Hematopoietic multipotent progenitor cell (in vitro differentiated cells): ENCODE measurements at places on chromosomes 6 and 20. TPM values are rescaled to one million over a fixed set of nuclear protein-coding genes. Genes with fewer than 3 reads are reported as not detected.

DNA sequence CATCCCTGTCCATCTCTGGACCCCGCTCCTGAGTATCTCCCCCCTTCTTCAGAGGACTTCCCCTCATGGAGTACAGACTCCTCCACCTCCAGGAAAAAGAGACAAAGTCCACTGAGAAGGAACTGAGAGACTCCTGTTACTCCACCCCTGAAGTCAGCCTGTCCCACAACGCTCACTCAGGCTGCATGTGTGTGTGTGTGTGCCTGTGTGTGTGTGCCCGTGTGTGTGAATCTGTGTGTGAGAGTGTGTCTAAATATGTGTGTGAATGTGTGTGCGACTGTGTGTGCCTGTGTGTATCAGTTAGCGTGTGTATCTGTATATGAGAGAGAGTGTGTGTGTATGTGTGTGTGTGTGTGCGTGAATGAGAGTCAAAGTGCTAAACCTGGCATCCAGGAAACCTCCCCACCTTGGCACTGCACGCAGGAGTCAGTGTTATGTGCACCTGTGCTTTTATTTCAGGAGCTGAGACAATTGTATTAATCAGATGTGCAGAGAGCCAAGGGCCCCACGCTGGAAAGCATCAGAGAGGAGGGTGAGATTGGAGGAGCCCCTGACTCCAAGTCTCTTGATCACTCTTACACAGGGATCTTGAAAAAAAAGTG, 39.0 kb downstream of the HLA-A start:
- DNase-seq, result no peak

DNA sequence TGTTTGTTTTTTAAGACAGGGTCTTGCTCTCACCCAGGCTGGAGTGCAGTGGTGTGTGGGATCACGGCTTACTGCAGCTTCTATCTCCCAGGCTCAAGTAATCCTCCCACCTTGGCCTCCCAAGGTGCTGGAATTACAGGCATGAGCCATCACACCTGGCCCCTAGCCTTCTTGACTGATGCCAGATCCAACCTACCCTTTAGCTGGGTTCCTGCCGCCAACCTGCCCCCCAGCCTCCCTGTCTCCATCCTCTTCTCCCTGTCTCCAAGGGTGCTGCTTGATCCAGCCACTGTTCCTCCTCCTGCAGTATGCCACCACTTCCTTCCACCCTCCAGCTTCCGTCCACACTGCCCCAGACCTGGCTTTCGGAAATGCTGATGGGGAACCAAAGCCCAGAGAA, 3.2 kb upstream of the C20orf144 start:
- DNase-seq, result no peak

GRCh38 chr6:83462524-83462923, 31.7 kb upstream of the ME1 start:
- DNase-seq, result no peak

DNA sequence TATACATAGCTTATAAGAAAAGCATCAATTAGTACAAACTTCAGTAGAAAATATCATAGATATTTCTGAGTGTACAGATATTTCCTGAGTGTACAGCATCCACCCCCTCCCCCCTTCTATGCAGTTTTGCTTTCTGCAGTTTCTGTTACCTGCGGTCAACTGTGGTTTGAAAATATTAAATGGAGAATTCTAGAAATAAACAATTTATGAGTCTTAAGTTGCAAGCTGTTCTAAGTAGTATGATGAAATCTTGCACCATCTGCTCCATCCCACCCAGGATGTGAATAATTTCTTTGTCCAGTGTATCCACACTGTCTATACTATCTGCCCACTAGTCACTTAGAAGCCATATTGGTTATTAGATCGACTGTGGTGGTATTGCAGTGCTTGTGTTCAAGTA, 15.8 kb upstream of the GPR63 start:
- DNase-seq, result no peak

- peak; percentile 68 for DNase-seq
Measured at GRCh38 chr6:34391786-34392496, 528 bp downstream of the NUDT3 start.

GRCh38 chr6:143901885-143902750, 37.8 kb downstream of the ZC2HC1B start:
- DNase-seq, result no peak

DNA sequence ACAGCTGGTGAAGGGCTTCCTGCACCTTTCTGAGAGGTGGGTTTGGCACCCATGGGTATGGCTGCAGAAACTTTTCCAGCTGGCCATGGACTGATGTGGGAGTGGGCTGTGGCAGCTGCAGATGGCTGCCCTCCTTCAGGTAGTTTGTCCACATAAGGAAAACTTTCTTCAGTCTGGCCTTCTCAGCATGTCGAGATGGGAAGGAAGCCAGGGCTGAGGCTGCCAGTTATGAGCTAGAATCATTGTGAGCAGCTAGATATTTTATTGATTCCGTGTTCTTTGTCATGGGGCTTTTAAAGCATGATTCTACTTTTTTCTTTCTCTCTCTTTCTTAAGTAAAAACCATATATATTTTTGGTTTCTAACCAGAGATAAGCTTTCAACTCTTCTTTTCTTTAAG, 16.6 kb downstream of the NKX2-4 start:
- DNase-seq, result no peak

- DNase-seq, result no peak
Measured at GRCh38 chr6:109655761-109656262, 35.2 kb downstream of the AK9 start.

GRCh38 chr6:133978896-133979240, 25.8 kb downstream of the TBPL1 start:
- no peak for DNase-seq

DNA sequence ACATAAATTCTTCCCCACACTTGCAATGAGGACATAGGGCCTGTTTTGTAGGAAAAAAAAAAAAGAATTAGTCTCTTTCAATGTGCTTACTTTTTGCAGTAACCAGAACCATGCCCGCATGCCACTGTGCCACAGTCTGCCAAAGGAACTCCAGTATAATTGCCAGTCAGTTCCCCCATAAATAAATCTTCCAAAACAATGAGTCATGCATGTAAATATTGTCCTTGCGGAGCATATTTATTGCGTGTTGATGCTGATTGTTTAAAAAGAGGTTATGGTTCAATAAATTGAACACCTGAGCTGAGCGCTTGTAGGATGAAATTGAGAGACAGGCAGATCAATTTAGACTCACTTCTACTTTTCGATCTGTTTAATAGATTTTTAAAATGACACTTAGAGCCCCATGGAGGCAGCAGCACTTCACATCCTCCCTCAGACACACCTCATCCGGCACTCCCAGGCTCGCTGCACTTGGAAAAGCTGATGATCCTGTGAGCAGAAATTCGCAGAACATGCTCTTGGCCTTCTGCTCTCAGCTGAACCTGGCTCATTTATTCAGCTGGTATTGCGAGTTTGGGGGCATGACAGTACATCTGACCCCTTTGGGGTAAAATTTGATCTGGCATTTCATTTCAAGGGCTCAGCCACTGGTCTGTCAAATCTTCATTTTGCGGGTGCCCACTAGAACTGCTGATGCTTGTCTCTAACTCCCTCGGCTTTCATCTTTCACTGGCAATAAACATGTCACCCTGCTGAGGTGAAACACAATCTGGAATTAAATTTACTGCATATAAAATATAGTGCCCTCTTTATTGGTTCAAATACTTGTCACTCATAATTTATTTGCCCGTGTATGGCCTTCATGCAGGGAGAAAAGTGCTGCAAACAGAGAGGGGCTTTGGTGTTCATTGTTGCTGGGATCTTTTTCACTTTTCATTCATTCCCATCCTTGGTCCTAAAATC, 371.1 kb upstream of the POU3F2 start:
- DNase-seq, result no peak

GRCh38 chr20:43710370-43711044, 16.3 kb downstream of the GTSF1L start:
- DNase-seq, result no peak

DNA sequence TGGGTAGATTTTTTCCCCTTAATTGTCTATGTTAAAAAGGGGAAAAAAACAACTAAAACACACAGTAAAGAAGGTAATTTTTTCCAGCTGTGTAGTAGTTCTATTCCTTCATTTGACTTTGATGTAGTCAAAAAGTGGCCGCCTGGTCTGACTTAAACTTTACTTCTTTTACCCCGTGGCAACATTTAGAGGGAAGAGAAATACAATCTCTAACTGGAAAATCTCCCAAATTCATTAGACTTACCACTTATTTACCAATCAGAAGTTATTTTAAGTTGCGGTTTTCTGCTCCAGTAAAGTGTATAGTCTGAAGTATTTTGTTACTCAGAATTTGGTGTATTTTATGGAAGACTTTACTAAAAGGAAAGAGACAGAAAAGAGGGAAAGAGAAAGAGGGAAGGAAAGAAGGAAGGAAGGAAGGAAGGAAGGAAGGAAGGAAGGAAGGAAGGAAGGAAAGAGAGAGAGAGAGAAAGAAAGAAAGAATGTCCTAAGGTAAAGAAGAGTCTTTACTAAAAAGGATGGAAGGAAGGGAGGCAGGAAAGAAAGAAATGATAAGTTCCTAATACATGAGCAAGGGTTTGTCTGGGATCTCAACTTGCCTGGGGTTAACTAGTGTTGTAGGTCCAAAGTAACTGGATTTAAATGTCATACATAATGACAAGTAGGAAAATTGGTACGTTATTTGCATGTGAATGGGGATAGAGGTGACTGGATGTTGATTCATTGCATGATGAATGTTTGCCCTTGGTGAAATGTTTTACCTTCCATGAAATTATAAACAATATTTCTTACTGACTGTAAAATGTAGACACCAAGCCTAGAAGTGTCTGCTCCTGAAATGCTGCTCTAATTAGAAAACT, 135.1 kb downstream of the SAMD5 start:
- DNase-seq, result no peak

DNA sequence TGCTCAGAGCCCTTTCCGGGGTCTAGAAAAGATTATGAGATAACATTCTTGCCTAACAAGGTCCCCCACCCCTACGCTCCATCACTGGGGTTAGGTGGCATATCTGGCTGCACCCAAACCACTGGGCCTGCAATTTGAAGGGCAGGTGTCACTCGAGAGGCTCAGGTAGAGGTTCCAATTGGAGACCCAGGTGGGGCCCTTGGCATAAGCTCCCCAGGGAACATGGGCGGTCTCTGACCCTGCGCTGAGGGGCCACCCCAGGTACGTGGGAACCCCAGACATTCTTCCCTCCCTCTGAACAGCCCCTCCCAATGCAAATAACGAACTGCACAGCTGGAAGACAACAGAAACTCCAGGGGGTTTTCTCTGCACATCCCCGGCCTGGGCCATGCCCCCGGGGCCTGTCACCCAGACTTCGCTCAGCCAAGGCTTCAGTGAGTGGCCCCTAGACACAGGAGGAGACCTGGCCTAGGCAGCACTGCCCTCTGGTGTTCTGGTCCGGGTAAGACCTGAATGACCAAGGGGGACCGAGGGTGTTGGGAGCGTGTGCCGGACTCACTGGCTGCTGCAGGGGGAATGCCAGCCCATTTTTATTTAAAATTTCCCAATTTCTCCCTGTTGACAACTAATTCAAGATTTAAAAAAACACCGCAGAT, 47.5 kb downstream of the DSTN start:
- DNase-seq, result no peak

DNA sequence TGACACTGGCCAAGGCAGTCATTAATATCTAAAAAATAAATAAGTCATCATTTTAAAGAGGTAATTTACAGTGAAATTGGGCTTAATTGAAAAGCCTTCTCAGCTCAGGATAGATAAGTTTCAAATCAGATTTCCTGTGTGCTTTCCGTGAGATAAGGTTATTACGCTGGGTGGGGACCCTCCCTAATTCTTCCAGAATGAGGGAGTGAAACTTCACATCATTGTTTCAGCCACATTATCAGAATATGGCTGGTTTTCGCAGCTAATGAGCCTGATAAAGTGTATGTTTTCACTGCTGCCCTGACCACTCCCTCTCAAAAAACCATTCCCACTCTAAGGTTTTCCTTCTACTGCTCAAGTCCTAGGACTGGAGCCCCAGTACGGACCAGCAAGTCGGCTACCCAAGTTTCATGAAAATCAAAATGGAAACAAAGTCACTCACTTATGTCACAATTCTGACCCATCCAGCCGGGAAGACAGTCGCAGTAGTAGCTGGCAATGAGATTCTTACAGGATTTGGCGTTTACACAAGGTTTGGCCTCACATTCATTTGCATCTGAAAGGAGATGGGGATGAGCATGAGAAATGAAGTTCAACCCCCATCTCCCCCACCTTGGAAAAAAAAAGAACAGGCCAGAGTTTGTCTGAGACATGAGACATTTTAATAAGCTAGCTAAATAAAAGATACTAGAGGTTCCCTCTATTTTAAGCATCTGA, 24.6 kb downstream of the JAG1 start:
- DNase-seq, result no peak

- DNase-seq, result no peak
Measured at GRCh38 chr6:57423468-57423867, 106.0 kb downstream of the PRIM2 start.

GRCh38 chr6:967701-968100, 274.8 kb upstream of the EXOC2 start:
- no peak for DNase-seq

DNA sequence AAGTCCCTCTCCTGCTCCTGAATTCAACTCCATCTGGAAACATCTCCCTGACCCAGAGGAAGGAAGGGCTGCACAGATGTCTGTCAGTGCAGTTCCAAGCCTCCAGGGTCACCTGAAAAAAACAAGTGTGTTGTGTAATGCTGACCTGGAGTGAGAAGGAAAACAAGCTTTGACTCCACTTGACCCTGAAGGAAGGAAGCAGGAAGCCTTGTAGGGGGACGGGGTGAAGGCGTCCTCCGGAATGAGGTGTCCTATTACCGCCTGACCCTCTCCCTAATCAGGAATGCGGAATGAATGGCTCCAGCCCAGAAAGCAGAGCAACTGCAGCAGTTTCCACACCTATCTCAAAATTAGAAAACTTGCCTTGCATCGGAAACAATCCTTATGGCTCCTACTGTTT, 13.9 kb upstream of the ADGRF5 start:
- no peak for DNase-seq

DNA sequence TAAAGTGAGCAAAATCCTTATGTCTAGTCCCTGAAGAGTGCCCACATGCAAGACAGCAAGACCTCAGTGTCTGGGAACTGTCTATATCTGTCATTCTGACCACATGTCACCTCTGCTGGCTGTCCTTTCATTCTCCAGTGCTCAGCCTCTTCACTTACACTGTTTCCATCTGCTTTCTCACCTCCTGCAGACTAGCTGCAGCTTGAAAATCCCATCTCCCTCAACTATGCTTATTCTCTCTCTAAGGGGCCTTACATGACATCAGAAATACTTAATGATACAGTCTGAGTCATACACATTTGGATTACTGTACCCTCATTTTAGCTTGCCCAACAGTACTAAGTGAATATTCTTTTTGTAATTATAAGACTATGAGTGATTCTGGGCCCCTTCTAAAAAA, 587.8 kb downstream of the EPM2A start:
- no peak for DNase-seq

Gene IBTK
- 15.1 TPM for total RNA-seq

Gene EFCAB8
- under 0.01 TPM for total RNA-seq

Gene SLC35D3
- total RNA-seq, result under 0.01 TPM

Gene OTOR
- total RNA-seq, result not detected

Gene SLC12A5
- 1.9 TPM for total RNA-seq

Gene ACOT8
- total RNA-seq, result 58.7 TPM

Gene PKHD1
- under 0.01 TPM for total RNA-seq

Gene CTAGE9
- not detected for total RNA-seq

Gene EYA2
- not detected for total RNA-seq

Gene RIMS1
- under 0.01 TPM for total RNA-seq
